NCI-H1694 (cell line): ENCODE measurements at places on chromosomes 5 and 9.

- DNase-seq = no peak
Observed at GRCh38 chr5:172035049-172035448, 28.6 kb upstream of the FBXW11 start.

DNA sequence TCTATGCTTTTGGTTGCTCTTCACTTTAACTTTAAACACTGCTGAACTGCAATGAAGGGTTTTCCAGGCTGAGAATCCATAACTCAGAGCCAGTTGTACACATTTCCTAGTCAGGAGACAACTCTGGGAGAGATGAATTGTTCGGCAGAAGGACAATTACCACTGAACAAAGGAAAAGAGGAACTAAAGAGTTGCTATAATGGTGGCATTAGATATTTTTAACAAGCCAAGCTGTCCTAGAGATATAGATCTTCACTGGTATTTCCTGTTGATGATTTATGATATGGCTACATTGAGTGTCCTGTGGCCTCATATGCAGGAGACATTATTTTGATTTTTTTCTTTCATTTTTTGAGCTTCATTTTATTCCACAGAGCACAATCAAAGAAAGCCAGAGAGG is 219.1 kb upstream of the PCSK5 start:
- DNase-seq = no peak

DNA sequence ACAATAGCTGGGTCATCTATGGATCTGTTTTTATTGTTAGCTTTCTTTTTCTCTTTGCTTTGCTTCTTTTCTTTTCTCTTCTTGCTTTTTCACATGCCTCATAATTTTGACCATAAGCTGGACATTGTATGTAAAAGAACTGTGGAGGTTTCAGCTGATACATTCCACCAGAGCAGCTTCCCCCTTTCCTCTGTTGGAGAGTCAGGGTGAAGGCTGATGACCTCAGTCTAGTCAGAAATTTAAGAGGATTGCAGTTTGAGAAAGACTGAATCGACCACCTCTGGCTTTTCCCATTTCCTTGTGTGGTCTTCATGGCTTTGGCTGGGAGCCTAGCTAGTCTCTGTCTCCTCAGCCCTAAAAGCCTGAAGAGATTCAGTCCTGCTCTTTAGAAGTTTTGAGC is 42.0 kb downstream of the KCNIP1 start:
- DNase-seq = no peak

DNA sequence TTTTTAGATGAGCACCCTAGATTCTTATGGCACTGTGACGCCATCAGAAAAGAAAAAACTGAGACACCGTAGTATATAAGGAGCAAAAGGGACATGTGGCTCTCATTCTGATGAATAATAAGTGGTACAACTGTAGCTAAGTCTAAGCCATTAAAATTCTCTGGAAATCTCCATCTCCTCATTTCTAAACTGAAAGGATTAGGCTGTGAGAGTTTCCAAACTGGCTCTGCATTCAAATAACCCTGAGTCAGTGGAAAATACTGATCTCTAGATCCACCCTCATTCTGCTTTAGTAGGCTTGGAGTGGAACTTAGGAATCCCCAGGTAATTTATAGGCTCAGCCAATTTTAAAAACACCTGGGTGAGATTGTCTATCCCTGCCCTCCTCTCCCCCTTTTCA is 28.5 kb downstream of the PTAR1 start:
- no peak for DNase-seq
